ENCODE measurements at places on chromosomes 13 and 19. TPM values are rescaled to one million over a fixed set of nuclear protein-coding genes. Genes with fewer than 3 reads are reported as not detected.
A peak's percentile ranks its signal among the peaks of the same experiment; 100 is the strongest.

The KLK15 gene
- total RNA-seq, result not detected

The ITGBL1 gene
- 391 TPM for total RNA-seq

The LRRC4B gene
- 0.52 TPM for total RNA-seq

The C1QTNF9B gene
- total RNA-seq, result not detected

The DCT gene
- total RNA-seq, result not detected

The NCAN gene
- not detected for total RNA-seq

The FPR1 gene
- not detected for total RNA-seq

The RNF6 gene
- total RNA-seq, result 38.7 TPM

The CEACAM21 gene
- not detected for total RNA-seq

The F2RL3 gene
- not detected for total RNA-seq

GRCh38 chr19:42452590-42452989 lies 9.8 kb upstream of the CXCL17 start:
- DNase-seq, result no peak

DNA sequence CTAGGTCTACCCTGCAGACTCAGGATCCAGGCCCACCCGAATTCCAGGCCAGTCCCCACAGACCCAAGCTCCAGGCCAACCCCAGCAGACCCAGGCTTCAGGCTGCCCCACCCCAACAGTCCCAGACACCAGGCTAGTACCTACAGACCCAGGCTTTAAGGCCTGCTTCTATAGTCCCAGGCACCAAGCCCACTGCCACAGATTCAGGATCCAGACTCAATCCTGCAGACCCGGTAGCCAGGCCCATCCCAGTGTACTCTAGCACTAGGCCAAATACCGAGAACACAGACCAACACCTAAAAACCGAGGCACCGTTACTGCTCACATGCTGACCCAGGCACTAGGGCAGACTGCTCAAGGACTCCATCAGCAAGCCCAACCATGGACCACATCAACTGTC lies 862.3 kb downstream of the UQCRFS1 start:
- no peak for DNase-seq

GRCh38 chr19:30326393-30326710 lies 45.8 kb upstream of the ZNF536 start:
- DNase-seq, result no peak

- DNase-seq, result no peak
Observed at GRCh38 chr13:73171926-73172325, 113.1 kb downstream of the KLF5 start.

DNA sequence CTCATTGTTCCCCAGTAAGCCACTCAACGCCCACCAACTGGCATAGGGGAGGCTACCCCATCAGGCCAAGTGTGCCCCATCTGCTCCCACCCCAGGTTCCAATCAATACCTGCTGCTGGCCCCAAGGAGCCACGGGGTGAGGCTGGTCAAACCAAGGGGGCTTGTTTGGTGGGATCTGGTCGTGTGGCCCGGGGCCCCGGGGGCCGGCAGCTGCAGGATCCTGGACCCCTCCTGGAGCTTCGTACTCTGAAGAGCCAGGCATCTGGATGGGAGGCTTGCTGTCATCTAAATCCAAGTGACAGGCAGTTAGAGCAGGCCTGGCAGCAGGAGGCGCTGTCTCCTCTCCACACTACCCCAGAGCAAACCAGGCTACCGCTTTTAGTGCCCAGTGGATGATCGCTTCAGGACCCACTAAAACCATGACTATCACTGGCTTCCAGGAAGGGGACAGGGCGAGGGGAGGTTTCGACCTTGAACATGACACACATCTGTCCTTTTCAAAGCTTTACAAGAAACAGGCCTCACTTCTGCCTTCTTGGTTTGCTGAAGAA lies 14.2 kb downstream of the CHERP start:
- no peak for DNase-seq

DNA sequence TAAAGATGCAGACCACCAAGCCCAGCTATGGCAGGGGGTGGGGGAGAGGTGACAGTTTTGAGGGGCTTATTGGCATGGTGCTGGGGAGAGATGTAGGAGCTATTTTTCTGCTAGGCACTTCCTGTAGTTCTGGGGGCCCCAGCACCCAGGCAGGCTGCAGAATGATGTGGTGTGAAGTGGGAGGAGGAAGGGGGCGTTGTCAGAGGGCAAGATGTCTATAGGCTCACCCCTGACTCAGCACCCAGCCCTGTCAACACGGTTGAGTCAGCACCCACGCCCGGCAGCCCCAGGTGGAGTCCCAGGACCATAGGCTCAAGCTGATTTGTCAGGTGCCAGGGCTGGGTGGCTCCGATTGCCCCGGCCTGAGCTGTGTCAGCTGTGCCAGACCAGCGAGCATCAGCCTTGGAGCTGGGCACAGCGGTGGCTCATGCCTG lies 5.8 kb downstream of the KLF2 start:
- DNase-seq, result peak; percentile 95

DNA sequence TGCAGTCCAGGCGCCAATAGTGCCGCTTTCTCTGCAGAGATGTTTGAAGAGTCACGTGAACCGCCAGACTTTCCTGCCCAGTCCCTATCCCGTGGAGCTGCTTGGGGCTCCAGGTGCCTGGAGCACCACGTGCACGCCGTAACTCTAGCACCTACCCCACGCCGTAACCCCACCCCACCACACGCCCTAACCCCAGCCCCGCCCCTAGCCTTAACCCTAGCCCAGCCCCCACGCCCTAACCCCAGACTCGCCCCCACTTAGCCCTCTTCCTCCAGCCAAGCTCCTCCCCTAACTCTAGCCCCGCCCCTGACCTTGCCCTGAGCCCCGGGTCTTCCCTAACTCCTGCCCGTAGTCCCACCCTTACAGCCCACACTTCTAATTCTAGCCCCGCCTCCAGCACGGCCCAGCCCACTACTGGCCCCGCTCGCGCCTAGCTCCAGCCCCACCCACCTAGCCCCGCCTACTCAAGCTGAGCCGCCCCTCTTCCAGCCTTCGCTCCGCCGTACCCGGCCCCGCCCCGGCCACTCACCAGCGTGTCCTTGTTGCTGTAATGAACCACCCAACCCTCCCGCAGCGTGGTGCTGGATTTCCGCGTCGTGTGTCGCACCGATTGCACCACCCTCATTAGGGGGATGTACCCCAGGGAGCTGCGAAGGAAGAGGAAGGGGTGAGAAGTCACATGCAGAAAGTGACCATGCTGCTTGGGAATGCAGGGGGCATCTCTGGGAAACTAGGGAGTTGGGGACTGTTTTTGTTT lies 19.5 kb downstream of the PRKD2 start:
- no peak for DNase-seq

- no peak for DNase-seq
Observed at GRCh38 chr13:20717581-20718542, 14.4 kb downstream of the IL17D start.

GRCh38 chr19:1361601-1362386 lies 21.9 kb upstream of the NDUFS7 start:
- DNase-seq, result no peak

DNA sequence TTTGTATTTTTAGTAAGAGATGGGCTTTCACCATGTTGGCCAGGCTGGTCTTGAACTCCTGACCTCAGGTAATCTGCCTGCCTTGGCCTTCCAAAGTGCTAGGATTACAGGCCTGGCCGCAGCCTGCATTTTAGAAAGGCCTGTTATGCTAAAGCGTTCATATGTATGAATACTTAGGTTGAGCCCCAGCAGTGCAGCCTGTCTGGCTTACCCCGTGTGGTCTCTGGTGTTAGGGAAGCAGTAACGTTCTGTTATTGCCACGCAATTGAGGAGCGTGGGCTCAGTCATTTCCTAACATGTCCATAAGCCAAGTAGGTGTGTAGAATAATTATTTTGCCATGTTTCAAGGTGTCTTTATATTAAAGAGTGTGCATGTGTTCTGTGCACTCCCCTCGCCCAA lies 14.3 kb downstream of the HNRNPM start:
- no peak for DNase-seq

DNA sequence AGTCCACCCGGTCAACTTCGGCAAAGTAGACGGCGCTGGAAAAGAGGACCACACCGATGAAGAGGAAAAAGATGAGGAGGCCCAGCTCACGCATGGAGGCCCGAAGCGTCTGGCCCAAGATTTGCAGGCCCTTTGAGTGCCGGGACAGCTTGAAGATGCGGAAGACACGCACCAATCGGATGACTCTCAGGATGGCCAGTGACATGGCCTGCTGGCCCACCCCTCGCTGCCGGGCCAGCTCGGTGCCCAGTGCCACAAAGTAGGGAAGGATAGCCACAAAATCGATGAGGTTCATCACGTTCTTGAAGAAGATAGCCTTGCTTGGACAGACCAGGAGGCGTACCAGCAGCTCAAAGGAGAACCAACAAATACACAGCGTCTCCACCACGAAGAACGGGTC lies 2.1 kb downstream of the KCNA7 start:
- no peak for DNase-seq

- DNase-seq, result no peak
Observed at GRCh38 chr19:19303411-19303810, 16.9 kb downstream of the SUGP1 start.

GRCh38 chr19:2047076-2047448 lies 4.0 kb downstream of the MKNK2 start:
- no peak for DNase-seq

DNA sequence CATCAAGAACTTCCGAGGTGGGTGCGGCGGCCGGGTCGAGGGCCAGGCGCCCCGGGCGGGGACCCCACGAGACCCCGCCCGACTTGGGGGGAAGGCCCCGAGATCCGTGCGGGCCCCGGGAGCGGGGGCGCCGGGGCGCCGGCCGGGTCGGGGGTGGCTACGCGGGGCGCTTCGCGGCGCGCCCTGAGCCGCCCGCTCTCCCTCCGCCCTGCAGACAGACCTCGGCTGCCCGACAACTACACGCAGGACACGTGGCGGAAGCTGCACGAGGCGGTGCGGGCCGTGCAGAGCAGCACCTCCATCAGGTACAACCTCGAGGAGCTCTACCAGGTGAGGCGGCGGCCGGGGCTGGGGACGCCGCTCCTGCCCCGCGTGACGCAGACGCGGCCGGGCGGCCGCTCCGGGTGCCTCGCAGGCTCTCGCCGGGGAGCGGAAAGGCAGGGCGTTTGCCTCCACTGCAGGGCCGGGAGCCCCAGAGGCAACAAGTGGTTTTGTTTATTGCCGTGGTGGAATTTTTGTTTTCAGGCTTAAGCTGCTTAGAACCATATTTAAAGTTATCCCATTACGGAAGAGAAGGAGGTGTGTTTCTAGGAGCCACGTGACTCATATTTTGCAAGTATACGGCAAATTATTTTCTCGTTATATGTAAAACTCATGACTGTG lies 477 bp downstream of the CUL4A start:
- no peak for DNase-seq

GRCh38 chr13:29497137-29497654 lies 98.3 kb downstream of the SLC7A1 start:
- DNase-seq, result no peak

DNA sequence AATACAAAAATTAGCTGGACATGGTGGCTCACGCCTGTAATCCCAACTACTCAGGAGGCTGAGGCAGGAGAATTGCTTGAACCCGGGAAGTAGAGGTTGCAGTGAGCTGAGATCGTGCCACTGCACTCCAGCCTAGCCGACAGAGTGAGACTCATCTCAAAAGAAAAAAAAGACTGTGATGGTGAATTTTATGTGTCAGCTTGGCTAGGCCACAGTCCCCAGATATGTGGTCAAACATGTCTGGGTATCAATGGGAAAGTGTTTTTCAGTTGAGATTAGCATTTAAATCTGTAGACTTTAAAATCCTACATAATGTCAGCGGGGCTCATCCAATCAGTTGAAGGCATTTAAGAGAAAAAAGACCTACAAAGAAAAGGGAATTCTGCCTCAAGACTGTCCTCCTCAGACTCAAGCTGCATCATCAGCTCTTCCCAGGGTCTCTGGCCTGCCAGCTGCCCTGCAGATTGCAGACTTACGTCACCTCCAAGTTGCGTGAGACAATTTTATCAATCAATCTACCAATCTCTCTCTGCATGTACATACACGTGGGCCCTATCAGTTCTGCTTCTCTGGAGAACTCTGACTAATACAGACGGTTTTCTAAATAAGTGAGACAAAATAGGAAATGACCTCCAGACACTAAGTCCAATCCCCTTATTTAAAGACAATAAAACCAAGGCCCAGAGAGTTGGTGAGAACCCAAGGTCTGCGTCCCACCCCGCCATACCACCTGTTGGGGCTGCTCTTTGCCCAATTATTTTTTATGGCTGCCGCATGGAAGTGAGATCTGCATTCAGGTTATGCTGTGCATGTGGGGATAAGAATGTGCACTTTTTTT lies 99.2 kb downstream of the ABCC4 start:
- no peak for DNase-seq

DNA sequence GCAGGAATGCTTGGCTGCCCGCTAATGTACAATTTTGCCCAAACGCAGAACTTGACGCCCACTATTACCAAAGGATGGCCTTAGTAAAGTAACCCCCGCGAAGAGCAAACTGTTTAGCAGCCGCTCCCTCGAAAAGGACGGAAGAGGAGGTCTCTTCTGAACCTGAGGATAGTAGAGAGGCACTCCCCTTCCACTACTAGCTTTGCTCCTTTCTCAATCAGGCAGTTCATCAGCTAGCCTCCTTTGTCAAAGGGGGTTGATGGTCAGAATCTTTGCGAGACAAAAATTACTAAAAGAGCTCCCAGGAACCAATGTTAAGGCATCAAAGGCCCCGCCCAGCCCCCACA lies 534 bp downstream of the CAB39L start:
- DNase-seq, result no peak

- DNase-seq, result no peak
Observed at GRCh38 chr13:49184621-49185020, 35.5 kb upstream of the MLNR start.

- no peak for DNase-seq
Observed at GRCh38 chr13:97125810-97126738, 96.1 kb upstream of the MBNL2 start.

DNA sequence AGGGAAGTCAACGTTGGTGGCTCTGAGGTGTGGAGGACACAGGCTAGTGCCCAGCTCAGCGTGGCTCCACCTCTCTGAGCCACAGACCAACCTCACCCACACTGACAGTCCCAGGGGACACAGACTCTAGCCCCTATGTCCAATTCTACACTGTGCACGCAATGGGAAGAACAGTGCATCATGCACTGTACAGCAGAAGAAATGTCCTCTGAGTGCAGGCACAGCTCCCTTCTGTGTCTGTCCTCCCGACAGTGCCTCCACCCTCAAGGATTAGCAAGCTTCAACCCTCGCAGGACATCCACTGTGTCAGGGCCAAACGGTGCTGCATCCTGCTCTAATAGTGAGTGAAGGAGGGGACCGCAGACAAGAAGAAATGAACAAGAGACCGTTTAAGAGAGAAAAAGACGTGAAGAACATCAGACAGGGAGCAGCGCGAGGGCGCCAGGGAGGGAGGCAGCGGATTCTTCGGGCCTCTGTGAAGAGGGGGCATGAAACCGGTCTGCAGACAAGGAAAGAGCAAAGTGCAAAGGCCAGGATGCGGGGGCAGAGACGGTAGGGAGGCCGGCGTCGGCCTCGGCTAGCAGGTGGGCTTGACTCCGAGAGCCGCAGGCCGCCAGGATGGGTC lies 681 bp downstream of the ZNF837 start:
- DNase-seq, result peak; percentile 59

- no peak for DNase-seq
Observed at GRCh38 chr13:37090912-37091311, 14.6 kb downstream of the CSNK1A1L start.

Measured in chondrocyte (in vitro differentiated cells).